Right ventricle myocardium inferior (tissue), 1 donor: ENCODE measurements at places on chromosomes 12 and 14. TPM values are rescaled to one million over a fixed set of nuclear protein-coding genes. Genes with fewer than 3 reads are reported as not detected.

- no peak for DNase-seq
Measured at GRCh38 chr12:132734206-132734605, 23.6 kb downstream of the PGAM5 start.

DNA sequence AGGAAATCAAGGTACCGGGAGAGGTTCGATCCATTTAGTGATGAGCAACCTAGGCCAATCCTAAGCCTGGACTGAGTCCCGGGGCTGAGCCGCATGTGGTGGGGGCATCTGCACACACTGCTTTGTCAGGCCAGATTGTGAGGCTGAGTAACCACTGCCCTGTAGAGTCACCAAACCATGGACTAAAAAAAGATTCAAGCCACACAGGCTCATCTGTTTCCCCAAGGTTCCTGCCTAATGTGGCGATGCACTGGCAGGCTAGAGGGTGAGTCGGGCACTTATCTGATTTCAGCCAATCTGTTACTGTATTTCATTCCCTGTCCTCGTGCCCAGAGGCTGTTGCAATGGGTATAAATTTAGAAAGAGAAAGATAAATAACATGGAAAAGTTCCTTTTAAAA lies 140.8 kb downstream of the TTC7B start:
- DNase-seq = no peak

DNA sequence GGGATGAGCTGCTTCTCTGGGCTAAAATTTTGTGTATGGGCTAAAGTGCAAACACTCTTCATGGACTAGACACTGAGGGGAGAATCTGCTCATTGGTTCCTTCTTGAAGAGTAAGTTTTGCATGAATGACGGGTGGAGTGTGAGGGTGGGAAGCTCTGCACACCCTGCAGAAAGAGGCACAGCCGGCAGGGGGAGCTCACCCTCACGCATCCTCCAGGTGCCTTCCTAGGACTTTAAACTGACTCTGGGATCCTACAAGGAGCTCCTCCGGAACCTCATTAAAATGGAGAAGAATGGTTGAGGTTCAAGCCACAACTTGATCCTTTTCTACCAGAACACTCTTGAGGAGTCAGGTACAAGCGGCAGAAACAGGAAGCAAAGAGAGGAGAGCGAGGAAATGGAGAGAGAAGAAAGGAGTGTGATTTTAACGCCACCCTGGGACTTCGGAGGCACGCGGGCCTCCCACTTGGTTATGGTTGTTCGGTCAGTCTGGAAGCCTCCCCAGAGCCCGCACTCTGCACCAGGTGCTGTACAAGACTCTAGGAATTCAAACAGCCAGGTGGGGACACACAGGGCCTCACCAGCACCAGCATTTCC lies 87.5 kb downstream of the SETD3 start:
- no peak for DNase-seq

The CACNA2D4 gene
- total RNA-seq = 1.1 TPM

GRCh38 chr12:87995581-87996178 lies 33.5 kb downstream of the C12orf50 start:
- peak; percentile 34 for DNase-seq

GRCh38 chr14:100618763-100619320 lies 31.6 kb upstream of the BEGAIN start:
- DNase-seq = no peak

DNA sequence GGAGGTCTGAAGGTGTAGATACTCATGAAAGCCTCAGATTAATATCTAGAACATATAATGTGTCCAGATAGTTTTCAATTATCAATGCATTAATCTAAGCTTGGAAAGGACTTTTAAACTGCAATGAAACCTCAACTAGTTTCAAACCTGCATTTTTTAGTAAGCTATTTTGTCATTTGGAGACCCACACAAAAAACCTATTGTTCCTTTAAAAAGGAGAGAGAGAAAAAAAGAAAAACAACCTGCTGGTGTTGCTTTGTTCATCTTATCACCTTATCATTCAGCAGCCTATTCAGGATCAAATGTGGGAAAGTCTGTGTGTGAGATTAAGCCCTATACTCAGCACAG lies 215.7 kb upstream of the PLEKHG7 start:
- no peak for DNase-seq

The BCAT1 gene
- total RNA-seq = 5.8 TPM

- DNase-seq = no peak
Measured at GRCh38 chr14:99033951-99034350, 238.0 kb downstream of the BCL11B start.

- no peak for DNase-seq
Measured at GRCh38 chr12:107731366-107731765, 29.6 kb downstream of the PRDM4 start.

The CDCA4 gene
- total RNA-seq = 3.1 TPM

GRCh38 chr12:110965574-110965973 lies 45.2 kb upstream of the MYL2 start:
- no peak for DNase-seq

DNA sequence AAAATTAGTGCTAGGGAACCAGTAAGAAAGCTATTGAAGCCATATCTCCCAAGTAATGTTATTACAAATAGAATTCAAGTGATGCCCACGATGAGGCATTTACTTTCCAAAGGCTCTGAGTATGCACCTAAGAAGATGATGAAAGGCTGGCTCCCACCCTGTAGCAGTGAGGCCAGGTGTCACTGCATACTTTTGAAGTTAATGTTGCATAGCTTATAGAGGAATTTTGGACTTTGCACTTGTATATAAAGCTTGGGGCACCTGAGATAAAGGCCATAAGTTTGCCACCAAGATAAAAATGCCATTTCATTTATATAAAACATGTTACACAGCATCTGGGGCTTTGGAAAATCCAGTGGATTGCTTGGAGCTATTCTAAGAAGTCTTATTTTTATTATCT lies 96.2 kb downstream of the PTPRB start:
- DNase-seq = no peak
